ENCODE measurements at places on chromosomes 4 and X. TPM values are rescaled to one million over a fixed set of nuclear protein-coding genes. Genes with fewer than 3 reads are reported as not detected.

TRO gene
- polyA plus RNA-seq = 0.66 TPM

LEF1 gene
- polyA plus RNA-seq = 307 TPM

TENM3 gene
- polyA plus RNA-seq = not detected

TCEAL9 gene
- polyA plus RNA-seq = 3.0 TPM

FAM133A gene
- 0.15 TPM for polyA plus RNA-seq

CLTRN gene
- polyA plus RNA-seq = not detected

DNA sequence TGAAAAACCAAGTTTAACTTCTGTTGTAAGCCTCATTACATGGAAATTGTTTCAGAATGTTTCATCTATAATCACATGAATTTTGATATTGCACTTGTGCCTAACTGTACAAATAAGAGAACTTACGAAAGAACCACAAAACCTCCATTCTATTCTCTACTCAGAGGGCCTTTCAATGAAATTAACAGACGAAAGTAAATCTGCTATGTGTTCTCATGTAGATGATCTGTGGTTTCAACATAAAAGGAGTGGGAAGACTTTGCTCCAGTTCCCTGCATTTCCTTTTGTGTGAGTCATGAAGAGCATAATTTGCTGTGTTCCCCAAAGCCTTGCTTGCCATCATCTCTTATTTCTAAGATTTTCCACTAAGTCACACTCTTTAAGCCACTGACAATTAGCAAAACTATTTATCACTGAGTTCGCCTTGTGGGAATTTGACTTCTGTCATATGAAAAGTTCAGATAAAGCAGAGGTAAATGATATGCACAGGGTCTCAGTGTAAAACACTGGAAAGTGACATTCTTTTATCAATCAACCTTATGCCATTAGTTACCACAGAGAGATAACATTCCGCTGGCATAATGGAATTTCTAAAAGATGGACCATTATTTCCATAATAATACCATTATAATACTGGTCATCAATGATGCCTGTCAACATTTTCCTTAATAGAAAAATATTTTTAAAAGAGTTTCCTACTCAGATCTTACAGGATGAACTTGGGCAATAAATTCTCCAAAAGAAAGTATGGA is 329.8 kb downstream of the NR3C2 start:
- peaks cover 4% of the 10 kb centered on the region for H3K36me3 ChIP-seq
- no peak for DNase-seq
- H3K27me3 ChIP-seq = no peaks in the 10 kb centered on the region
- no peak overlapping the region for H3K27ac ChIP-seq
- H3K4me1 ChIP-seq = no peaks in the 10 kb centered on the region
- no peak overlapping the region for H3K4me3 ChIP-seq

- no peak overlapping the region for H3K4me3 ChIP-seq
- H3K36me3 ChIP-seq = no peaks in the 10 kb centered on the region
- H3K27ac ChIP-seq = no peak overlapping the region
Observed at GRCh38 chr4:1365271-1366178, 18.5 kb downstream of the UVSSA start.

DNA sequence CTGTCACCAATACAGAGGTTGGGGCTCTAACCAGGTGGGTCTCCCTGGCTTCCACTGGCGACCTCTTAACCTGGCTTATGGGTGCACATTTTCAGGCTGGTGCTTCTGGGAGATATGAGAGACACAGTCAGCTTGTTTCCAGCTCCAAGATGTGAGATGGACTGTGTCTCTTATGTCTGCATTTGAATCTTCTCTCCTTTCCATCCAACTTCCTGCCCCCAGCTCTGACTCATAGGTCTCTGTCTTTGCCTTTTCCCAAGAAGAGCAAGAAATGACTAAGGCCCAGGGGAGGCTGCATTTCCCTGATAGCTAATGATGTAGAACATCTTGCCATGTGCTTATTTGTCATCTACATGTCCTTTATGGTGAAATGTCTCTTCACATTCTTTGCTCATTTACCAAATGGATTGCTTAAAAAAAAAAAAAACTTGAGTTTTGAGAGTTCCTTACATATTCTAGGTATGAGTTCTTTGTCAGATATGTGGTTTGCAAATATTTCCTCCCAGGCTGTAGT is 3.2 kb upstream of the UXT start:
- peaks cover 16% of the 10 kb centered on the region for H3K4me1 ChIP-seq
- no peak for DNase-seq
- H3K4me3 ChIP-seq = no peak overlapping the region

GRCh38 chrX:113793563-113793962 is 790.3 kb upstream of the HTR2C start:
- H3K36me3 ChIP-seq = no peaks in the 10 kb centered on the region
- no peaks in the 10 kb centered on the region for H3K27me3 ChIP-seq
- no peaks in the 10 kb centered on the region for H3K4me1 ChIP-seq
- H3K27ac ChIP-seq = no peak overlapping the region

DNA sequence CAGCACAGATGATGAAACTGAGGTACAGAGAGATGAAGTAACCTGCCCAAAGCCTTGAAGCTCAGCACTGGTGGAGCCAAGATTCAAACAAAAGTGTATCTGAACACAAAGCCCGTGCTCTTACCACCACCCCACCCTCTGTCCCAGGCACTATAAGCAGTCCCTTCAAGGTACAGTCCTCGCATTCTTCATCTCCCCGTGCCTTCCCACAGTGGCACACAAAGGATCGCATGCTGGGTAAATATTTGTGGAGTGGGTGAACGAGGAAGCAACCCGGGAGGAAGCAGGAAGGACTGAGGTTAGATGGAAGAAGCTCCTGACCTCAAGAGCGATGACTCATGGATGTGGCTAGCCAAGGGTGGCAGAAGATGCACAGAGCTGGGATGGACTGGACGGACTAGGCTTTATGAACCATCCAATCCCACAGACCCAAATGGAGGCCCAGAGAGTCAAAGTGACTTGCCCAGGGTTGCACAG is 18.4 kb downstream of the IQSEC2 start:
- H3K36me3 ChIP-seq = no peaks in the 10 kb centered on the region
- no peak for DNase-seq
- no peak overlapping the region for H3K4me3 ChIP-seq
- H3K27me3 ChIP-seq = no peaks in the 10 kb centered on the region
- peaks cover 21% of the 10 kb centered on the region for H3K4me1 ChIP-seq

All from CD4-positive, alpha-beta memory T cell (primary cell).